ENCODE measurements at places on chromosomes 2 and 18.

DNA sequence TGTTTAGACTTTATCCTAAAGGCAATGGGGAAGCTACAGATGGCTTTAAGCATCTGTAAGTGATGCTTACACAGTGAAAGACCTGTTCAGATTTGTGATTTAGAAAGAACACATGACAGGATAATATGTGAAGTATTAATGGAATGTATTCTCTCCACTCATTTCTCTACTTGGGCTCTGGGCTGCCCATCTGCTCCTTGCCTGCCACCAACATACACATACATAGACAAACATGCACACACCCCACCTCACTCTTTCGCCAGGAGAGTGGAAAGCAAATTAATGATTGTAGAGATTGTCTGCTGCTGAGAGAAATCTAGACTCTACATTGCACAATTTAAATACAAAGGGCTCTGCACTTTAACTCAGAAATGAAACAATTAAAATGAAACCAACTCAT lies 61.0 kb upstream of the NFE2L2 start:
- DNase-seq: no peak

GRCh38 chr2:74597410-74597809 lies 42.9 kb downstream of the DOK1 start:
- no peak for DNase-seq

DNA sequence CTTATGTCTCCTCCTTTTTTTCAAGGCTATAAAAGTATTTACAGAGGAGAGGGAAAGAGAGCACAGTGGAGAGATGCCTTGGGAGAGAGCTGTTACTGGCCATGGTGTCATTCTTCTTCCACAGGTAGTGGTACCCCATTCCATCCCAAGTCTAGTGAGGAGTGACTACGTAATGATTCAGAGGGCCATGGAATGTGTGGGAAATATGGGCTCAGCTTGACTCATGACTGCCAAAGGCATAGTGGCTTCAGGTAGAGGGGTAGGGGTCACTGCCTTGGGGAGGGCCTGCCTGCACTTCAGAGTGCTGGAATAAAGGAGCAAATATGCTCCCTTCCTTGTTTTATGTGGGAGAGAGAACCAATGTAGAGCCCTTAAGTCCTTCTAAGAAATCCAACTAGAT lies 620.6 kb downstream of the IRS1 start:
- DNase-seq: no peak

- DNase-seq: no peak
Observed at GRCh38 chr18:46581648-46582047, 75.4 kb downstream of the LOXHD1 start.

GRCh38 chr2:147603876-147604275 lies 241.0 kb upstream of the ACVR2A start:
- no peak for DNase-seq

- DNase-seq: peak; percentile 90
Observed at GRCh38 chr2:240836781-240837467, 16.9 kb upstream of the KIF1A start.

DNA sequence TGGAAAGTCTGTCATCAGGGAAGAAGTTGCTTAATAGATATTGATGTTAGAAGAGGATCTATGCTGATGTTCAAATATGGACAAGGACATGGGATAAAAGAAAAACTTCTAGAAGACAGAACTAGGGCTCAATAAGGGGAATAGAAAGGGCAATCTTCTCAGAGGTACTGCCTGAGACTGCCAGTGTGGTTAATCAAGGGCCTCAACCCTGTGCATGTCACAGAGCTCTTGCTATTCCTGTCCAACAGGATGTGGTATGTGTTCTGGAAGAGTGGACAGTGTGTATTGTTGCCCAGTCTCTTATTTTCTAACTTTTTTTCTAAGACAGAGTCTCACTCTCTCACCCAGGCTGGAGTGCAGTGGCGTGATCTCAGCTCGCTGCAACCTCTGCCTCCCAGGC lies 27.8 kb upstream of the RNF125 start:
- DNase-seq: no peak

GRCh38 chr2:41723526-41723925 lies 324.3 kb upstream of the PKDCC start:
- DNase-seq: no peak

- DNase-seq: no peak
Observed at GRCh38 chr2:39821871-39822270, 42.8 kb upstream of the THUMPD2 start.

- no peak for DNase-seq
Observed at GRCh38 chr2:10477443-10478297, 29.5 kb upstream of the ODC1 start.

DNA sequence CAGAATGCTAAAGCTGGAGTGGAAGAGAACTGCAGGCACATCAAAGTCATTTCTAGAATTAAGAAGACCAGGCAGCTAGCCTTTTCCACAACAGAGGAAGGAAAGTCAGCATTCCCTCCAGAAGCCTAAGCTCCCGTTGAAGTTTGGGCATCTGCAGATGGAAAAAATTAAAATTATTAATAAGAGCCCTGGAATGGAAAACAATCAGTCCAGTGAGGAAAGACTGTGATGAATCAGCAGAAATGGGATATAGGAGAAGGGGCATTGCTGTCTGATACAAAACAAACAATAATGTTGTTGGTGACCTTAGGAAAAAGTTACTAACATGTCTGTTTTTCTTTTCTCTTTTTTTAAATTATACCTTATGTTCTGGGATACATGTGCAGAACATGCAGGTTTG lies 450.7 kb upstream of the SLC14A2 start:
- no peak for DNase-seq

GRCh38 chr2:174678395-174678794 lies 80.8 kb upstream of the WIPF1 start:
- no peak for DNase-seq

GRCh38 chr2:138275881-138276280 lies 225.7 kb upstream of the SPOPL start:
- DNase-seq: no peak

GRCh38 chr2:232362174-232362900 lies 16.2 kb upstream of the ALPP start:
- no peak for DNase-seq

- DNase-seq: no peak
Observed at GRCh38 chr18:49479381-49480137, 7.5 kb downstream of the C18orf32 start.

- no peak for DNase-seq
Observed at GRCh38 chr18:8957731-8958130, 144.8 kb upstream of the NDUFV2 start.

DNA sequence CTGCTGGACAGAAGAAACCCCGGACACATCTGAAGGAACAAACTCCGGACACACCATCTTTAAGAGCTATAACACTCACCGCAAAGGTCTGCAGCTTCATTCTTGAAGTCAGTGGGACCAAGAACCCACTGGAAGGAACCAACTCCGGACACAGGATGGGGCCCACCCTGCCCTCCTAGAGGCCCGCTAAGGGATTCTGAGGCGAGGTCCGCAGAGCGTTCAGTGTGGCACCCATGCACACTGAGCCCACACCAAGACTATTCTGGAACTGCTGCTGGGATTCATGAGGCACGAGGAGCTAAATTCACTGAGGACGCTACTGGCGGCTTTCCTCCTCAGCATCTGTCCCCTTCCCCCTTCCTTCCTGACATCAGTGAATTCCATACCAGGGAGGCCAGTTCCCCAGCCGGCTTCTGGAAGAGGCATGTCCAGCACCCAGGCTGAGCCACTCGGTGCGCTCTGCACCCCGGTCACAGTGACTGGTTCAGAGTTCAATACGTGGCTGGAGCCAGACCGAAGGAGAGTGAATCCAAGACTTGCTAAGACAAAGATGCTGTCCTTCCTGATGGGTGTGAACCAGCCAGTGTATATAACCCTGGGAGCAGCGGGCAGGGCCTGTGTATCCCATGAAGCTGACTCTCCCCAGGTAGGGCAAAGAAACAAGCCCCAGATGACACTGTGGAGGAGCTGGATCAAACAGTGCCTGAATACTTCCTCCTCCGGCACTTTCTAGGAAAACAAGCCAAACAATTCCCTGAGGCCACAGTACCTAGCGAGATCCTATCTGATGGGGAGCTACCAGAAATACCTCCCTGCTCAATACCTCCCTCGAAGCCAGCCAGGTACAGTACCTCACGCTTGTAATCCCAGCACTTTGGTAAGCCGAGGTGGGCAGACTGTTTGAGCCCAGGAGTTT lies 11.1 kb downstream of the HDAC4 start:
- peak; percentile 32 for DNase-seq

GRCh38 chr2:128364441-128364911 lies 45.8 kb upstream of the HS6ST1 start:
- DNase-seq: no peak

GRCh38 chr2:231288590-231288989 lies 90.2 kb downstream of the ARMC9 start:
- DNase-seq: no peak

DNA sequence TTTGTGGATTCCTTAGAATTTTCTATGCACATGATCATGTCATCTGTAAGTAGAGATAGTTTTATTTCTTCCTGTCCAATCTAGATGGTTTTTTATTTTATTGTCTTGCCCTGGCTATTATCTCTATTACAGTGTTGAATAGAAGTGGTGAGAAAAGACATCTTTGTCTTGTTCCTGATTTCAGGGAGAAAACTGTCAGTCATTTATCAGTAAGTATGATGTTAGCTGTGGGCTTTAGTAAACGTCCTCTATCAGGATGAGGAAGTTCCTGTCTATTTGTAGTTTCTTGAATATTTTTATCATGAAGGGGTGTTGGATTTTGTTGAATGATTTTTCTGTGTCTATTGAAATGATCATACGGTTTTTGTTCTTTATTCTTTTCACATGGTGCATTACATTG lies 5.3 kb downstream of the PLEKHH2 start:
- no peak for DNase-seq
